ENCODE measurements at places on chromosomes 3 and 15.

GRCh38 chr15:90153658-90154057 lies 47.5 kb upstream of the SEMA4B start:
- DNase-seq, result no peak

GRCh38 chr3:147654827-147655226 lies 245.7 kb downstream of the ZIC1 start:
- DNase-seq, result no peak

DNA sequence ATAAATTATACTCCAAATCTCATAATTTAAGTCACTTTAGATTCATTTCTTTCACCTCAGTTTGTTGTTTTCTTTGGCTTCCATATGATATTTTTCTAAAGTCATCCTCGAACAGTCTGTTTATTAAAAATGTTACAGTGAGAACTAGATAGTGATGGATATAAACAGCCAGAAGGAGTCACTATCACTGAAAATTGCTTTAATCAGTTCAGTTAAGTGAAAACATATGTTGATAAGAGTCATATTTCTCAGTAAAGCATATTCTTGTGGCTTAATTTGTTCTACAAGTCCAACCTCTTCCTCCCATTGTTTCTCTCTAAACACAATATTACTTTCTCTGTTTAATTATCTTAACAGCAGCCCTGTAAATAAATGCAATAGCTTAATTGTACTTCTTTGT lies 427.5 kb upstream of the ALCAM start:
- no peak for DNase-seq

- no peak for DNase-seq
Observed at GRCh38 chr3:139456386-139456785, 19.9 kb downstream of the RBP2 start.

GRCh38 chr3:37646865-37647264 lies 214.8 kb upstream of the CTDSPL start:
- DNase-seq, result no peak

- DNase-seq, result no peak
Observed at GRCh38 chr15:85867250-85867649, 72.5 kb upstream of the KLHL25 start.

DNA sequence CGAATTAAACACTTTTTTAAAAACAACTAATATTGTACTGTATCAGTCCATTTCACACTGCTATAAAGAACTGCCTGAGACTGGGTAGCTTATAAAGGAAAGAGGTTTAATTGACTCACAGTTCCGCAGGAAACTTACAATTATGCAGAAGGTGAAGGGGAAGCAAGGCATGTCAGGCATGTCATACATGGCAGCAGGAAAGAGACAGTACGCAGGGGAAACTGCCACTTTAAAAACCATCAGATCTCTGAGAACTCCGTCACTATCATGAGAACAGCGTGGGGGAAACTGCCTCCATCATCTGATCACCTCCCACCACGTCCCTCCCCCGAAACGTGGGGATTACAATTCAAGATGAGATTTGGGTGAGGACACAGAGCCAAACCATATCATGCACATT lies 162.8 kb upstream of the TPM1 start:
- no peak for DNase-seq

GRCh38 chr3:188082450-188082849 lies 71.5 kb upstream of the LPP start:
- no peak for DNase-seq

- no peak for DNase-seq
Observed at GRCh38 chr15:73919706-73920105, 6.6 kb upstream of the LOXL1 start.

GRCh38 chr3:44442596-44443309 lies 34.7 kb downstream of the ZNF445 start:
- no peak for DNase-seq

DNA sequence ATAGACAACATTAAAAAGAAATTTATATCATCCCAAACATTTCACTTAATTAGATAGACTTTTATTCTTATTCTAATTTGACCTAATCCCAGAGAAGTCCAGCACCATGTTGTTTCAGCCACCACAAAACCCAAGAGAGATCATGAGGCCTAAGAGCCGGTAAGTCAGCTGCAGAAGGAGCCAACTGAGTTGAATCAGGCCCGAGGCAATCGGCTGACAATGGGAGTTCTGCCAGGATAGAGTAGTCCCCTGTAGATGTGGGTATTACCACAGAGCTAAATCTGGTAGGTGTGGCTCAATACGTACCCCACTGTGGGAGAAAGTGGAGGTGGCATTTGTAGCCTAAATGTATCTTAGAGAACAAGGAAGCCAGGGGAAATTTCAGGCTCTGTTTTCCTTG lies 49.7 kb upstream of the UMPS start:
- no peak for DNase-seq

- no peak for DNase-seq
Observed at GRCh38 chr3:126539558-126540250, 15.7 kb downstream of the CHST13 start.

- no peak for DNase-seq
Observed at GRCh38 chr15:91936927-91937326, 83.4 kb downstream of the SLCO3A1 start.

GRCh38 chr3:140842984-140843649 lies 98.5 kb upstream of the SLC25A36 start:
- no peak for DNase-seq

DNA sequence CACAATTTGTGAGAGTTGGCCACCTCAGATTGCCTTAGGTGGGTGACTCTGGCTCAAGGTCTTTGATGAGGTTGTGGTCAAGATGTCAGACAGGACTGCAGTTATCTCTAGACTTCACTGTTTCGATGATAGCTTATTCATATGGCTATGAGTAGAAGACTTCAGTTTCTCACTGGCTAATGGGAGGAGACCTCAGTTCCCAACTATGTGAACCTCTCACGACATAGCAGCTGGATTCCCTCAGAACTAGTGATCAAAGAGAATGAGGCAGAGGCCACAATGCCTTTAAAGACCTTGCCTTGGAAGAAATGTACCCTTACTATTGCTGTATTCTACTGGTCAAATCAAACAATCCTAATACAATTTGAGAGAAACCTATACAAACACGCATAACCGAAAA lies 607.5 kb upstream of the ROBO2 start:
- DNase-seq, result no peak

GRCh38 chr3:60301142-60301541 lies 950.1 kb downstream of the FHIT start:
- DNase-seq, result no peak

- no peak for DNase-seq
Observed at GRCh38 chr15:73621286-73621826, 11.8 kb downstream of the NPTN start.

GRCh38 chr3:197795200-197795599 lies 4.1 kb downstream of the LRCH3 start:
- no peak for DNase-seq

GRCh38 chr3:63034101-63034500 lies 158.9 kb upstream of the CADPS start:
- no peak for DNase-seq

DNA sequence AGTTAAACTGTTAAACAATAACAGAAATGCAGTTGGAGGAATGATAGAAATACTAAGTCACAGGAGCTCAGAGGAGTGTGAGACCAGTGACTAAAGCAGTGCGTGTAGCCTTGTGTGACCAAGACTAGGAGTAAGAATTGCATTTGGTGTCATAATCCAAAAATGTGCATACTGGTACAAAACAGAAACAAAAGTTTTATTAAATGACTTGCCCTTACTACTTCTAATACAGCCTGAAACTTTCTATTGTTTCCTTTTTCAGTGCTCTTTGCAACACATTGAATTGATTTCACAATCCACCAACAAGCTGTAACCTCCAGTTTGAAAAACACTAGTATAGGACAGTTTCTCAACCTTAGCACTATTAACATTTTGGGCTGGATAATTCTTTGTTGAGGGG lies 17.1 kb downstream of the SNX1 start:
- DNase-seq, result no peak

- no peak for DNase-seq
Observed at GRCh38 chr3:64266065-64266931, 41.0 kb upstream of the PRICKLE2 start.
